ENCODE measurements at places on chromosomes 6 and 20. TPM values are rescaled to one million over a fixed set of nuclear protein-coding genes. Genes with fewer than 3 reads are reported as not detected.
A peak's percentile ranks its signal among the peaks of the same experiment; 100 is the strongest.

SEL1L2 gene
- total RNA-seq, result not detected

DNA sequence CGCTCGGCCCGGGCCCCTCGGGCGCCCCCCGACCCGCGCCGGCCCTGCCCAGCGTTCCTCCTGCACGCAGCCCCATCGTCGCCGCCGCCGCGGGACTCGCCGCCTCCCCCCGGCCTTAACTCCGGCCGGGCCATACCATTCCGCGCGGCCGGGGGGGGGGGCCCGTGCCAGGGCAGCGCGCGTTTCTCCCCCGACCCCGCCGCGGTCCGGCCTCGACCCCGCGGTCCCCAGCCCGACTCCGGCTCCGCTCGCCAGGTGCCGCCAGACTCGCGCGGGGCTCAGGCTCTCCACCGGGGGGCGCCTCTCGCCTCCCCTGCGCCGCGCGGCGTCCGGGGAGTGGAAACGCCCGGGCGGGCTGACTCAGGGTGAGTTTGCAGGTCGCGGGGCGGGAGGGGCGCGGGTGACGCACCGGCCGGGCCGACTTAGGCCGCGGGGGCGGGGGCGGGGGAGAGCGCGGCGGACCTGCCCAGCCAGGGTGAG lies at the start of gene SRXN1:
Gene SRXN1, minus strand, starts transcription at position 91 of the 480 bp plus-strand sequence. Its CDS starts 15 bp downstream, at position 76.
- peak; percentile 89 for DNase-seq

DNA sequence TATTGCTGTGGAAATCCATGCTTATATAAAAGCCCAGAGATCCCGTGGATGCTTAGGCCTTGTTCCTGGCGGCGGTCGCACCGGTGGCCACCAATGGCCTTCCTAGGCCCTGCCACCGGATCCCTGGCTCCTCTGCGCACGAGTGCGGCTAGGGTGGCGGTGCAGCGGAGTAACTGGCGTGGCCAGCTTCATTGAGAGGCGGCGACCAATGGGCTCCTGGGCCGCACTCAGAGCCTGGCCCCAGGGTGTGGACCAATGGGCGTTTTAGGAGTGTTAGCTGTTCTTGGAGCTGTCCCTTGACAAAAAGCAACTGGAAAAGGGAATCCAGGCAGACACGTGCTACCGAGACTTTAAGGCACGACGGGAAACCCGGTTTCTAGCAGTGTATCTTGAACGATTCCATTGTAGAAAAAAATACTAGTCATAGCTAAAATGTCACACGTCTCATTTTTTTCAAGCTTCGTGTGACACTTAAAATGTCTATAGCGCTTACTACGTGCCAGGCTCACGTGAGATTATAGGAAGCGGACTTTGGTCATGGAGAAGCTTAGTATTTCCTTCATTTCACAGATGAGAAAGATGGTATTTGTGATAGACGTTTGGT lies 1.7 kb downstream of the AMD1 start:
- peak; percentile 93 for DNase-seq

GRCh38 chr6:62391358-62391757 lies 105.3 kb upstream of the KHDRBS2 start:
- DNase-seq, result no peak

CST4 gene
- total RNA-seq, result not detected

DNA sequence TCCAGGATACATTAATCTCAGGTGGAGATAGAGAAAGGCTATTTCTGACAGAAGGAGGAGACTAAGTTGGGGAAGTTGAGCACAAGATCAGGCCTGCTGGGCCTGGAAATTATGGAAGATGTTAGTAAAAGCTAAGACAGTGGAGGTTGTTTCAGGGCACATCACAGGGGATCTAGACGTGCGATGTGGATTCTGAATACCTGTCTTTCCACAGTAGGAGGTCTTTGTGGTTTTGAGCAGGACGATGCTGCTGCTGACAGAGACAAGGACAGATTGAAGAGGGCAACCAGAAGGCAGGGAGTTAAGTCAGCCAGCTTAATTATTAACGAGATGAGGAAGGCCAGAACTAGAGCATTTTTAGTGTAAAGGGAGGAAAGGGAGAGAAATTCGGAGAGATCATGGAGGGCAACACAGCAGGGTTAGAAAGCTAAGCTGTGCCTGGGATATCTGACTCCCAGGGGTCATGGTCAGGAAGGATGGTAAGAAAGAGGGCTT lies 384.9 kb downstream of the MAFB start:
- no peak for DNase-seq

GRCh38 chr20:31602779-31603441 lies 2.2 kb upstream of the ID1 start:
- no peak for DNase-seq

OR12D3 gene
- not detected for total RNA-seq

- DNase-seq, result no peak
Measured at GRCh38 chr20:25224941-25225340, 22.9 kb upstream of the PYGB start.

BHLHE23 gene
- total RNA-seq, result not detected

ANKRD66 gene
- 0.31 TPM for total RNA-seq

DNA sequence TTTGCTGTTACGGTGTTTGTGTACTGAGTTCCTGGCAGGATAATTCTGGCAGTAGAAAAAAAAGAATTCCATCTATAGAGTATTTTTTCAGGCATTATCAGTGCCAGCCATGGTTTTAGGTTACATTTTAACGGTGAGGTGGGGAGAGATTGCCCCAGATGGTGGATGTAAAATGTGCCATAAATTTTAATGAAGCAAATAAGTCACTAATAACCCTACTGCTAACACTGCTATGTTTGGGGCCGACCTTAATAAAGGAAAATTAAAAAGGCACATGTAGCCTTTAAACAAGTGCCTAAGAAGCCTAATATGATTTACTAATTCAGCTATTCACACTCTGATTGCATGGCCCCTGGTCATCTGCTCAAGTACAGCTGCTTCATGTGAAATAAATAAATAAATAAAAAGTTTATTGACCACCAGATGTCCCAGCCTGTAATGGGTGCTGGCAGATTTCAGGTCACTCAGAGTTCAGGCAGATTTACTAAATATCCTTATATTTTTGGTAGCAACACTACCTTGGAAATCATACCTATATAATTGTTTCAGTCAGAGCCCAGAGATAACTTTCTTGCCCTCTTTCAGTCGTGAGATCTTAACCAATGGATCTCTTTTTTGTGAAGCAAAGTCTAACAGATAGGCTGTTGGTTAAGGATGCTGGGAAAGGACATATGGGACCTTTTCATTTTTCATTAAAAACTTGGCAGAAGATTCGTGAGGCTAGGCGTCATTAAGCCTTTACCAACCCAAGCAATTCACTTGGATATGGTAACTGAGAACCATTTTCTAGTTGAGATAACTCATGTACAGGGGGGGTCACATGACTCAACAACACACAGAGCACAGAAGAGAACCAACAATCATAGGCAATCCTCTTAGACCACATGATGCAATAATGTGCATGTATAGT lies 495.0 kb upstream of the NRSN1 start:
- DNase-seq, result no peak

MATN4 gene
- total RNA-seq, result 1.1 TPM

GRCh38 chr6:30206799-30207618 lies 6.2 kb downstream of the TRIM26 start:
- DNase-seq, result no peak

FOXA2 gene
- 1.1 TPM for total RNA-seq

DNA sequence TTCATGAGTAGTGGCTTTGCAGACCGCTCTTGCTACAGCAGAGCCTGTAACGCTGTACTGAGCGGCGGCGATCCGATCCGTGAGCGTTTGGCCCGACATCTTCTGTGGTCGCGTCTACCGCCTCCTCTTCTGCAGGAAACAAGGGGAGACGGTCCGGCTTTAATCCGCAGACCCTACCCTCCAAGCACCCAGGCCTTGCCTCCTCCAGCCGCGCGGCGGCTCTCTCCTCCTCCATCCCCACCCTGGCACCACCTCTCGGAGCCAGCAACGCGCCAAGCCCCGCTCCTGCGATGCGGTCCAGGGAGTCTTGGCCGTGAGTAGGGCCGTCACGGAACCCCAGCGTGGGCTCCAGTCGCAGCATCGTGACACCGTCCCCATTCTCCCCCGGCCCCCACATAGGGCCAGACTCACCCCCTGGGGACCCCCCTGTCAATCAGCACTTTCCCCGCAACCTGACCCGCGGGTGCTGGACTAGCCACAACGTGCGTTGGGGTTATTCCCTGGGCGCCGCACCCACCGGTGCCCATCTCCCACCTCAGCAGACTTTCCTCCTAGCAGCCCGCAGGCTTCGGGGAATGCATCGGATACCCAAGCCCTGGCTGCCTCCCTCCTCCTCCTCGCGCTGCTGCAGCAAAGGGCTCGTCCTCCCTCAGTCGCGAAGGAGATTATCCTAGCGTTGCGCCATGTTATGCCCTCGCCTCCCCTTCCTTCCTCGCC lies 914 bp downstream of the SNAP91 start:
- DNase-seq, result peak; percentile 10

SRMS gene
- total RNA-seq, result not detected

GRCh38 chr6:125802383-125802782 lies 11.6 kb downstream of the NCOA7 start:
- no peak for DNase-seq

GRCh38 chr6:45970326-45970725 lies 45.3 kb downstream of the CLIC5 start:
- no peak for DNase-seq

DNA sequence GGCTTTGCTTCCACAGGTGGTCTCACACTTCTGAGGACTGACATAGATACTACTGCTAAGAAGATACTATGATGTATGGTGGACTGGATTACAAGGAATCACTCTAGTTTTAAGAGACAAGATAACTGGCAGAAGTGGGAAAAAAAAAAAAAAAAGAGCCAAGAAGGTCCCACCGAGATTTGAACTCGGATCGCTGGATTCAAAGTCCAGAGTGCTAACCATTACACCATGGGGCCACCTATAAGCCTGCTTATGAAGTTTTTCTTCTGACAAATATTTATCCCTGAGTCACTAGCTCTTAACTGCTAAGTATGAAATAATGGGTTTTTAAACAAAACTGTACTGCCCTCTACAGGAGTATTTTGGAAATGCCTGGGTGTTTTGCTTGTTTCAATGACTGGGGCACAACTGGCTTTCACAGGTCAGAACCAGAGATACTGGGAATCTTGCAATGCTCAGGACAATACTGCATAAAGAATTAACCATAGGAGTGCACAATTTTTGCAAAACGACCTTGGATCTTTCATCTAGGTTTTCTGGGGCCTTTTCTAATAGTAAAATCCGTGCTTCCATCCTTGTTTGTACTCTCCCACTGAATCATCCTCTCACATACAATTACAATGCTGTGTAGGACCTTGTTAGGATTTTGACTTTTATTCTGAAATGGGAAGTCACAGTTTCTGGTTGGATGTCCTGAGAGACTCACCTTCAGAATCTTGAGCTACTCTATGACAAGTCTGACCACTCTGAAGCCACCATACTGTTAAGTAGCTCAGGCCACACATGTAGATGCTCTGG lies 116.3 kb downstream of the OR2B2 start:
- DNase-seq, result peak; percentile 96

DNA sequence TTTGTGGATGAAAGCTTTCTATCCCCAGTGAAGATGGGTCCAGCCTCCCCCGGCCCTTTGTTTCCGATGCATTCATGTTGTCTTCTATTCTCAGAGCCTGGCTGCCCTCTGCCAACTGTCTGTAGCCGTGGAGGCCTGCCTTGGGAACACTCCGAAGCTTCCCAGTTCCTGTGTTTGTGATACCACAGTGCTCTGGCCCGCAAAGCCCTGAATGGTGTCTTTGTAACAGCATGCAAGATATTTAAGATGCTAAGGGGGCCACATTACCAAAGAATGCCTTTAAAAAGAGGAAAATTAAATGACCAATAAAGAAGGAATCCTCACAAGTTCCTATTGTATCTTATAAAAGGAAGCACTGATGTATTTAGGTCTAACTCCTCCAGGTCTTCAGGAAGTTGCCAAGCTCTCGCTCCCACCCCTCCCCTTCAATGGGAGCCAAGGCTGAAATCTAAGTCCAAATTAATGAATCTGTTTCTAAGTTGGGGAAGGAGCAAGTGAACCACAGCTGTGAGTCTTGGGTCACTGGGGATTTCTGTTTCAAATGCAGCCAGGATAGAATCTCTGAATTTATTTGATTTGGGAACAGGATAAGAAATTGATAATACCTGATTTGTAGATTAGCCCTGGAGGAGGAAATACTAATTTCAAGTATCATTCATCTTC lies 596.1 kb downstream of the QKI start:
- peak; percentile 76 for DNase-seq

GRCh38 chr20:38073307-38074071 lies 39.9 kb downstream of the RPRD1B start:
- DNase-seq, result peak; percentile 93

BPIFB2 gene
- total RNA-seq, result 54.9 TPM

DNA sequence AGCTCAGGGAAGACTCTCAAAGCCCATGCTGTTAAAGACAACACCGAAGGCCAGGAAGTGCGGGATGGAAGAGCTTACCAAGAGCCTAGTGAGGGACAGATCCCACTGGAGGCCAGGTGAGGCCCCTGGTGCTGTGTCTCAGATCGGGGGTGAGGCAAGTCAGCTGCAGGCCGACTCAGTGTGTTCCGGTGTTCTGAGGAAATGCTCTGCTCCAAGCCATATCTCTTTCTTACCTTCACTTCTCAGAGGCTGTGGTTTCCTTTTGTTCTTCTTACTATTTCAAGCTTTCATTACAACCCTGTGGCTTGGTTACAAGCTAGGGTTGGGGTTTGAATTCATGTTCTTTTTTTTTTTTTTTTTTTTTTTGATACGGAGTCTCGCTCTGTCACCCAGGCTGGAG lies 114.3 kb upstream of the ZFP64 start:
- DNase-seq, result no peak

GRCh38 chr6:97361286-97361685 lies 78.3 kb upstream of the MMS22L start:
- DNase-seq, result peak; percentile 8

DNA sequence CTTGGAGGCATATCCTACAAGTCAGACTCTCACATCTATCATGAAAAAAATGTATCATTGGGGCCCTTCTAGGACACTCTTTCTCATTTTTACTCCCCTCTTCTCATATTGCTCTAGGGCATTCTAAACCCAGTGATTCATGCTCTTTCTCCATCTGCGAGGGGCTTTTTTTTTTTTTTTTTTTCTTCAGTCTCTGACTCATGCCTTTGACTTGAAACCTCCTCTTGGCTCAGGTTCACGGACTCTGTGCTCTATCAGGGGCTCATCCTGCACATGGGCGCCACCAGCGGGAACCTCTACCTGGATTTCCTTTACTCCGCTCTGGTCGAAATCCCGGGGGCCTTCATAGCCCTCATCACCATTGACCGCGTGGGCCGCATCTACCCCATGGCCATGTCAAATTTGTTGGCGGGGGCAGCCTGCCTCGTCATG lies 17.8 kb downstream of the SLC22A1 start:
- DNase-seq, result peak; percentile 17

GJA10 gene
- total RNA-seq, result not detected

DNA sequence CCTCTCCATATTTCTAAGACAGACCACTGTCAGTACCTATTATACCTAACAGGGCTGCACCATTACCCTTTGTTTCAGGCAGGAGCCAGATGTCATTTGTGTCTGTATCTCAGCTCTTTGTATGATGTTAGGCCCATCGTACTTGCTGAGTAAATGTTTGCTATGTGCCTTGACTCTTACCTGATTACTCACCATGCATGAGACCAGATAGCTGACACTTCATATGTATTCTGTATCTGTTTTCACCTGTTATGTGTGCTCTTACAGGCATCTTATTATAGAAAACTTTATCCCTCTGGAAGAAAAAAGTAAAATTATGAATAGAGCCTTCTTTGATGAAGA lies 31.7 kb upstream of the ASXL1 start:
- DNase-seq, result no peak

- peak; percentile 45 for DNase-seq
Measured at GRCh38 chr20:46255440-46256104, 52.7 kb downstream of the CDH22 start.
